Occipital lobe (tissue), 3 donors: ENCODE measurements at places on chromosomes 4 and X.
A peak's percentile ranks its signal among the peaks of the same experiment; 100 is the strongest.

DNA sequence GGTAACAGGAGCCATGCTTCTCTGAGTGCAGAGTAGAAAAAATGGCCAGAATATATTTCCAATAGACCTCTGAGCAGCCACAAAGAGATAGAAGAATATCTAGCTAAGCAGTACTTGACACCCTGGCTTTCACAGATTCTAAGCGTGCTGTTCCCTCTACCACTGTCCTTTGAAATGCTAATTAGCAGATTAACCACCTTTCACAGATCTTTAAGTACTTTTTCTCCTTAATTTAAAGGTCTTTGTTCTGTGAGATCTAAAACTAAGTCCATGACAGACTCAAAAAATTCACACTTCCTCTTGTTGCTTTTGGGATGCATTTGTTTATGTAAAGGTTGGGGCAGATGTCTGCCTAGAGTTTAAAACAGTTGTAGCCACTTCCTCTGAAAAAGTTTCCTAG, 28.3 kb upstream of the MAGEC2 start:
- no peak for DNase-seq

DNA sequence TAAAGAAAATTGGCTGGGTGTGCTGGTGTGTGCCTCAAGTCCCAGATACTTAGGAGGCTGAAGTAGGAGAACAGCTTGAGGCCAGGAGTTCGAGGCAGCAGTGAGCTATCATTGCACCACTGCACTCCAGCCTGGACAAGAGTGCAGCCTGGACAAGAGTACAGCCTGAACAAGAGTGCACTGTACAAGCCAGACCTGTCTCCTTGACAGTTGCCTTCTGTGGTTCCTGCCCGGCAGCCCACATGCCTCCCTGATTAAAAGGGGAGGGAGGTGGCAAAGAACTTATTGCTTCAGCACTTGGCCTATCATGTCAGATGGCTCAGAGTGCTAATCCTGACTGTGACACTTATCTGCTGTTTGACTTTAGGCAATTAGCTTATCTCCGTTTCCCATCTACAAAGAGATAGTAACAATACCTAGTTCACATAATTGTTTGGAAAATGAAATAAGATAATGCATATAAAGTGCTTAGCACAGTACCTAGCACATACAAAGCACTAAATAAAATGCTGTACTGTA, 249.1 kb downstream of the DCLK2 start:
- DNase-seq = no peak

- DNase-seq = no peak
These were observed 11.8 kb downstream of the UGT2B15 start for GRCh38 chr4:68658672-68659071.

- DNase-seq = no peak
These were observed 575 bp downstream of the RCHY1 start for GRCh38 chr4:75513526-75514130.

GRCh38 chr4:122621016-122621507, at the start of gene IL21:
Gene IL21 (minus strand): TSS chr4:122621066. CDS start chr4:122621011, 55 bp downstream.
- DNase-seq = no peak

GRCh38 chr4:181845617-181846016, 397.6 kb upstream of the TENM3 start:
- DNase-seq = no peak

DNA sequence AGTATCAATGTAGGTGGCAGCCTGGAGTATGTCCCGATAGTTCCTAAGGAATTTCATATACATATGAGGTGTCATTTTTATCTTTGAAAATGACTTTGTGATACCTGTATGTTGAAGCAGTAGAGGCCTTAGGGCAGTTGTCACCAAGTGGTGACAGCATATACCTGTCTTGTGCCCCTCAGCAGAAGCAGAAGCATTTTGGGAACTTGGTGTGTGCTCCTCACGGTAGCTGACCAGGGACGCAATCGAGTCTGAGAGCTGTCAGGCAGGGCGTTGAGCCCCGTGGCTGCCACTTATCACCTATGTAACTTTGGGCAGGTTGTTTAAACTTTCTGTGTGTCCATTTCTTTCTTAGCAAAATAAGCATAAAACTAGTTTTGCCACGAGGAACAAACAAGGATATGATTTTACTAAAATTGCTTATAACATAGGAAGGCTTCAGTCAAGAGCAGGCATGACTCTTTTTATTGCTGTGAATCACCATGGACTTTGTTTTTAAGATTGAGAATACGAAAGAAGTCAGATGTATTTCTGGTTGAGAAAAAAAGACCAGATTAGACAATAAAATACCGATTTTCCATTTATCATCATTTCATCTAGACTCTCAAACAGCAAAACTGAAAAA, 161.5 kb downstream of the CPE start:
- DNase-seq = no peak

DNA sequence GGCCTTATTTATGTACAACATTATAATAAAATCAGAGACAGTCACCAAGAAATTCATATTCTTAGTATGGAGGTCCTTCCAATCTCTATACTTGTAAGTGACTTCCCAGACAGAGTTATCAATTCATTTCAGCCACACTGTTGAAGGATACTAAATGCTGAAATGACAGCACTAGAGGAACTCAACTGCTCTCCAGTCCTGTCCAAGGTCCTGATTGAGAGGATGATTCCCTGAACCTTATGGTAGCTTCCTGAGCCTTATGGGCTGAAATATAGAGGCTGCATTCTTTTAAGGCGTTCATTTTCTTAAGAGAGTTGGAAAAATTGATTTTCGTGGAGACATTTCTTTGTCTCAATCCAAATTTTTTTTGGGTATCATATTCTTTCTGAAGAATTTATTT, 205.9 kb downstream of the TLL1 start:
- no peak for DNase-seq

- DNase-seq = no peak
These were observed 40.6 kb downstream of the STPG2 start for GRCh38 chr4:98102660-98103059.

DNA sequence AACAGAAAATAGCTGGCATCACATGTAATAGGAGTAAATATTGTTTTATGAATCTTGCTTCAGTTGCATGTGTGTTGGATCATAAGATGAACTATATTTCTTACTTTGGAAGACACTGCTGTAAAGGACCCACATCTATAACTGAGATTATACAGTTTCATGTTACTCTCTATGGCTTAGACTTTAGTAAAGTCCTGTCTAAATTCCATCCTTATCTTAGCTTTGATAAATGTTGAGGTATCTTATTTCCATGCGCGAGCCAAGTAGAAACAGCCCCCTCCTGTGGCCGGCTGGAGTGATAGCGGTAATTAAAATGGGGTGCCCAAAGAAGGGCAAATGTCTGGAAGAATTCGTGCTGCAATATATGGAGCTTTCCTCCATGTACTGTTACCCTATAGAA, 43.0 kb downstream of the CCDC158 start:
- DNase-seq = no peak

DNA sequence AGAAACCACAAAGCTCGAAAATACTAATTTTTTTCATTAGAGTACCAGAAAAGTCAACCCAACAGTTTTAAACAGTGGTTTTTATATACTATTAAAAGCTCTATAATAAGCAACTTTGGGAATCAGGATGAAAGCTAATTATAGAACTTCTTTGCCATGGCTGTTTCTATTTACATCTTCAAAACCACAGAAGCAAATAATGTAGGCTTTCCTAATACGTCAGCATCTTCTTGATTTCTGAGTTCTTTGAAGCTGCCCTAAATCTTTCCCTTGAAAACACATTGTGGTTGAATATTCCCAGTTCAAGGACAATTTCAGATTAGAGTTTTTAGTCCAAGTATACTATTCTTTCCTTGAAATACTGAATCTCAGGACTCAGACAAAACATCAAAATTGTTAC, 460.2 kb upstream of the FAT1 start:
- DNase-seq = no peak

DNA sequence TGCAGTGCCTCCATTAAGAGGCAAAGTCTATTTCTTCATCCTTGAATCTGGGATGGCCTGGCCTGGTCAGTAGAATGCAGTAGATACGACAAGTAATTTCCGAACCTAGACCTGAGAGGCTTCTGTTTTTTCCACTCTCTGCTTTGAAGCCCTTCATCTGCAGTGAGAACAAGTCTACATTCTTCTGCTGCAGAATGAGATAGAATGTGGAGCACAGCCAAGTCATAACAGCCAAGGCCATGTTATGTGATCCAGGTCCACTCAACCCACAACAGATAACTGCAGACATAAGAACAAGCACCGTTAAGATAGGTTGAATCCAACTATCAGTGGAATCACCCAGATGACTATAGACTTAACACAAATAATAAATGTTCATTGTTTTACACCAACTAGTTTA, 1297.7 kb downstream of the C4orf33 start:
- DNase-seq = no peak

DNA sequence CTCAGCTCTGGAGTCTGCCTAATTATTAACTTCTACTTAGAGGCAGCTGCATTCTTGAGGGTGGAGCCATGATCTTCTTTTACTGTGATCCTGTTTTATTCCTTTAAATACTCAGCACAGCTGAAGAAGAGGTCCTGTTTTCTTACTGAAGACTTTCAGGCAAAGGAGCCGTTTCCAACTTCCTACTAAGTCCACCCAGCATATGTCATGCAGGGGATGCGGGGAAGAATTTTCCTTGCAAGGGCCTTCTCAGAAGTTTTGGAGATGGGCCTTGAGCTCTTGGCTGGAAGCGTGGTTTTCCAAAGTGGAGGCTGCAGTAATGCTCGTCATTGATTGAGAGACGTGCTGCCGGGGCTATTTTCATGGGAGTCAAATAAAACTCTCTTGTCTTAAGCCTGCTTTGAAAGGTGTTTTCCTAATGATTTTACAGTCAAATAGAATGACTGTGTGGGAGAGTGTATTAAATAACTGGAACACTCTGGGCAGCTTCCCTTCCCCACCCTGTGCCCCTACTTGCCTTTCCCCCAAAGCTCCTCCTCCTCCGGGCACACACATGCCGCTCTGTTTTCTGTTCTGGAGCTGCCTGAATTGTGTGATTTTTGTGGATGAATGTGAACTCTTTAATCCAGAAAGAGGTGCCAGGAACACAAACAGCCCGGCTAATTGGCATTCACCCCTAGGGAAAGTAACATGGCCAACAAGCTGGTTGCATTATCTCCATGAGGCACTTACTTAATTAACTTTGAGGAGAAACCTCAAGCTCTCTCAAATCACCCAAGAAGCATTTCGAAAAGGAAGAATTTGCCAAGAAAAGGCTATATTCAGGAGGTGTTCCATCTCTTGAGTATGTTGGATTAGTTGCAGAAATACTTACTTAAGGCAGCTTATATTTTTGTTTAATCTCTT, 28.1 kb downstream of the FGF2 start:
- DNase-seq = peak; percentile 49

DNA sequence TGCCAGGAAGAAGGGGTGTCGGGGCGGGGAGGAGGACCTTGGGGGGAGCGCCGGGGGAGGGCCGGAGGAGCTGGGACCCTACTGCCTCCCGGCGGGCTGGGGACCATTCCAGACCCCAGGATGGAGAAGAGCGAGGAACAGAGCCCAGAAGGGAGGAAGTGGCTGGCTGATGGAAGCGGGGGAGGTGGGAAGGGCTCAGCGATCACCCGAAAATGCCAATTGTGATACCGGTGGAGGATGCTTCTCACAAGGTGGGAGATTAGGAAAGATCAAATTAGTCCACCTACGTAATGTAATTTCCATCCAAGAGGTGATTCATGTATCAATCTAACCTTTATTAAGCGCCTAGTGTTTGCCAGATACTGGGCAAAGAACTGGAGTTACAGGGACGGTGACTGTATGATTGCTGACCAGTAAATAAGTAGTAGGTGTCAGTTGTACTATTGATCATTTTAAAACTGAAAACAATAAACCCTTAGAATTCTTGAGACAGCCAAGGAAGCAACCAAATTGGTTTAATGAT, 452 bp upstream of the RAI2 start:
- DNase-seq = no peak

GRCh38 chr4:2256781-2257191, 5.1 kb downstream of the MXD4 start:
- no peak for DNase-seq

DNA sequence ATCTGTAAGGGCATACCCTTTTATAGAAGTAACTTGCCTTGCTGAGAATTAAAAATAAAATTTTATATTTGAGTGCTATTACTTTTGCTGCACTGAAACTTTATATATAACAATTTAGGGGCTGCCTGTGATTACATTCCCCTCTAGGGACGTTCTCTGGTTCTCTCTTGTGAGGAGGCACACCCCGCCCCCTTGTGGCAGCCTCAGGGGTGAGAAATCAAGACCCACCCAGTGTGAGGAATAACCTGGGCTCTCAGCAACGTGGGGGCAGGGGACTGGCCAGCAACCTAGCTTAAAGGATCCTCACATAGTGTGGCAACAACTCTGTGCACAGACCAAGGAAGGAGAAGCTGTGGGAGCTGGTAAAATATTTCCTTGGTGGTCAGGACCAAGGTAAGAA, 43.7 kb downstream of the MAGEA9 start:
- no peak for DNase-seq

- no peak for DNase-seq
These were observed 44.5 kb upstream of the NDP start for GRCh38 chrX:44017676-44018075.

DNA sequence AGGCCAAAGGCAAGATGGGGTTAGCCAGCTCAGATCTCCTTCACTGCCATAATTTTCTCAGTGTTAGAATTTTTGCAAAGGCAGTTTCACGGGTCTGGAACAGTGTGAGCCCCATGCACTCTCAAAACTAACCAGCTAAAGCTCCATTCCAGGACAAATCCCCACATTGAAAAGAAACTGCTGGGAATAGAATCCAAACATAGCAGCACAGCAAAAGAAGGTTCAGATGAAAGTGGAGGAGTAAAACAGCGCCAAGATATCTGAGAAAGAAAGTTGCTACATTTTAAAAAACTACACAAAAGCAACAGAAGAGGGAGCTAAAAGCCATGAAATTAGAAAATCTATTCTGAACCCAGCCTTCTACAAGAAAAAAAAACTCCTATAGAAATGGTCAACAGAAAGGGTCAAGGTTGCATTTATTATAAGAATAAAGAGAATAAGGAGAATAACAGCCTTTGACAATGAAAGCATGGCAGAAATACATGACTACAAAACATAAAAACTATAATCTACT, 39.6 kb upstream of the SLC7A3 start:
- no peak for DNase-seq

GRCh38 chrX:14351611-14352303, 177.6 kb upstream of the GLRA2 start:
- no peak for DNase-seq

- no peak for DNase-seq
These were observed 568.0 kb downstream of the PDHA2 start for GRCh38 chr4:96407738-96408463.

DNA sequence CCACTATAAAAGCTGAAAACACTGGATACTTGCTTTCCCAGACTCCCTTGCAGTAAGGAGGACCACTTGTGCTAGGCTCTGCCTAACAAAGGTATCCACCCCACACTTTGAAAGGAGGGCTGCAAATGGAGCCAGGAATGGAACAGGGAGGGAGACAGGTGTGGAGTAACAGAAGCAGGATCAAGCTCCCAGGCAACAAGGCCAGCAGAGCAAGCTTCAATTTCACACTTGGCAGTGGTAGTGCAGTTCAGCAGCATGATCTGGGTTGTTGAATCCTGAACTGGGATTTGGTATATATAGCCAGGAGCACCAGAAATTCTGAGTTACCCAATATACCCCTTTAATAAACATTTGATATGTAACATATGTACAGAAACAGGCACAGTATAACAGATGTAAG, 9.8 kb downstream of the LAMP2 start:
- DNase-seq = no peak

GRCh38 chrX:101787934-101788333, 128.3 kb upstream of the ARMCX2 start:
- DNase-seq = no peak
